ENCODE measurements at places on chromosomes 11 and 22. TPM values are rescaled to one million over a fixed set of nuclear protein-coding genes. Genes with fewer than 3 reads are reported as not detected.

APOL5 gene
- not detected for total RNA-seq

PPP2R5B gene
- 23.9 TPM for total RNA-seq

CCT8L2 gene
- not detected for total RNA-seq

LUZP2 gene
- total RNA-seq = not detected

GRCh38 chr22:49880281-49880680 is 26.6 kb downstream of the ZBED4 start:
- DNase-seq = no peak

- DNase-seq = no peak
These were observed at the start of gene SLC5A1 for GRCh38 chr22:32042924-32043323. Gene SLC5A1 (plus strand): TSS chr22:32043261. CDS start chr22:32043282, 21 bp downstream.

DNA sequence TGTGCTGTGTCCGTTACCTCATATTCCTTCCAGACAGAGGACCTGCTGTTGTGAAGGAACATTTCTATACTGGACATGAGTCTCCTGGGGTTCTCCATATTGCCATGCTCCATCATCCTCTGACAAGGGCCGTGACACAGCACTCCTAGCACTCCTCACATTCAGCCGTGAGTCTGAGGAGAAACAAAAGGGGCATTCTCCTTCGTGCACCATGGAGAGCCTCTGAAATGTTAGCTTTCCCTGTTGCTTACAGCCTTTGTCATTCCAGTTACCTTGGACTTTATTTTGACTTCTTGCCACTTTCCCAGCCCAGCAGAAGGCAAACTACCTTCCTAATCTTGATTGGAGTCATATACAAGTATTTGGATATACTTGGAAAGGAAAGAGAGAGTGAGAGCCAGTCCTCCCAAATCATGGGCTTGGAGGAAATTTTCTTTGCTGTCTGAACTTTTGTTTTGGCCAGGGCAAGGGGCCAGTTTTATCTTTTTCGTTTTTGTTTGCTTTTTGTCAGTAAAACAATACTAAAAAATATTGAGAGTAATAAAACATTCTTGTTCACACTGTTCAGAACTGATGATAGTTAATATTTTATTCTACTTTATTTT is 29.1 kb upstream of the TECTA start:
- DNase-seq = no peak

All from GM23248 (cell line).